NCI-H82 (cell line): ENCODE measurements at places on chromosomes 12 and 14.
A peak's percentile ranks its signal among the peaks of the same experiment; 100 is the strongest.

DNA sequence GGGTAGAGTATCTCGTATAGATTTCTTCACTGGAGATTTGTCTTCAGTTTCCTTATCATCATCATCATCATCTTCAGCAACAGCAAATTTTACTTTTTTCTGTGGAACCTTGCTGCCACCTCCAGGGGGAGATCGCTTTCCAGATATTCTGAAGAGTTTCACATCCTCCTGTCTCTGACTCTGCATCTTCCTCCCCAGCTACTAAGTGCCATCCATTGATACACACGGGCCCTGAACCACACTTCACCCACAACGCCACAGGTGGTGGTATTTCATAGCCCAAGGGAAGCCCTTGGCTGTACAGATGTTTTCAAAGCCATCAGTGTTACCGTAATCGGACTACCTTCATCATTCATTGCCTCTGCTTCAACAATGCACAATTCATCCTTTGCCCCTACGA lies 82.2 kb downstream of the PPP2R5C start:
- DNase-seq: no peak

DNA sequence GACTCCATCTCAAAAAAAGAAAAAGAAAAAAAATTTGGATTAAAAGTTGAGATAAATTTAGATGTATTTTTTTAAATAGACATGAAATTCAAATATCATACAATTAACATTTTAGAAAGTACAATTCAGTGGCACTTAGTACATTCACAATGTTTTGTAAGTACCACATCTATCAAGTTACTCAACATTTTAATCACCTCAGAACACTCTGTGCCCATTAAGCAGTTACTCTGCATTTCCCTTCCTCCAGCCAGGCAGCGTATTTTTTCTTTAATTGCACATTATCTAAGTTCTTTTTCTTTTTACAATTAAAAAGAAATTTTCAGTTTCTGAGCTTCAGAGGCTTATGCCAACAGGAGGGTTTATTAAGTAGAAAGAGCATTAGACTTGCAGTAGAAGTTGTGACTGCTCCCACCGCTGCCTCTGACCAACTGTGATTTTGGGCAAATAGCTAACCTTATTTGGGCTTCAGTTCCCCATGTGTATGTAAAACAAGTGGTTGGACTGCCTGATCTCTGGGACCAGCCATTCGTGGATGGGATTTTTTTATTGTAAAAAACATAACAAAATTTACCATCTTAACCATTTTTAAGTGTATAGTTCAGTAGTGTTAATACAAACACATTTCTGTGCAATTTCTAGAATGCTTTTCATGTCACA lies 65.7 kb downstream of the WNK1 start:
- no peak for DNase-seq

DNA sequence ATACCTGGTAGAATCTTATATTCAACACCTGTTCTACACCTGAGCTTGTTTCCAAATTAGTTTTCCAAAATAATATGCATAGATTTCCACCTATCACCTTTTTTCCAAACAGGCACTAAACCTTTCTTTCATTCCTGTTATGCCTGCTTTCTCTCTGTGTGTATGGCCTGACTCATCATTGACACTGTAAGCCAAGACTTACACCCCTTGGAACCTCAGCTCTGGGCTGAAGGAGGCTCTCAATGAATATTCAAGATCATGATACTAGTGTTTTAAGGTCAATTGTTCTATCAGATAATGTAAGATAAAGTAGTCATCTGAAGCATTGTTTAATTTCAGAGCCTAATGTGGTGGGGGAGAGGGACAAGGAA lies 1193.3 kb downstream of the FLRT2 start:
- DNase-seq: no peak

- no peak for DNase-seq
These were observed 272.9 kb downstream of the EGLN3 start for GRCh38 chr14:33678005-33678404.

DNA sequence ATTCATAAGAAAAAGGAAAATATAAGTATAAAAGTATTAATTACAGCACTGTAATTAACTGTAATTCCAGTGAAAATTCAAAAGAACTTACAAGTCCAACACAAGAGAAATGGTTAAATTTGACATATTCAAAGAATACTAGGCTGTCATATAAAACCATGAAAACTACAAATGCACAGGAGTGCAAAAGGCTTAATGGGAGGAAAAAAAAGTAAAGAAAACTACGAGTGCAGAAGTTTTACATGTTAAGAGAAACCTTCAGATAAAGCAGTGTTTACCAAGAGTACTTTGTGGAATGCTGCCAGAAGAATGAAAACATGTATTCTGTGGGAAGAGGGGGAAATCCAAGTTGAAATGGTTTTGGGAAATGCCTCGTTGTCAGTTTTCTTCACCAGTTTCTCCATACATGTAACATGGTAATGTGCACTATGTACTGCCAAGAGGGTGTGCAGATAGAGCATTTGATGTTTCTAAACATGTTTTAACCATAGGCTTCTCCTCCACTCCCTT lies 9.1 kb downstream of the HEATR5A start:
- DNase-seq: no peak

DNA sequence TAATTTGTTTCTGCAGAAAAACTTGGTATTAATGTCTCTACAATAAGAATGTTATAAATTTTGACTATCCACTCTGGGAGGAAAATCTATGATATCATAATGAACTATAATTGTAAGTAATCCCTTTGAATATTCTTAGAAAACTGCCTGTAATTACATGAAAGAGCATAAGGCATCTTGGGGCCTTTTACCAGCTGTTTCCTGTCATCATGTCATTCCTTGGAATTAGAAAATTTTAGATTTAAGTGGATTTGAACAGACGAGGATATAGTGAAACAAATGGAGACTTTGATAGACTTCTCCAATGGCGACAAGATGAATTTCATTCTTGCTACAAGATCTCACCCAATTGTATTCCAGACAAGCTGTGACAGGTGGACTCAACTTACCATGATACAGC lies 423.4 kb upstream of the FLRT2 start:
- DNase-seq: no peak

GRCh38 chr12:64171715-64172114 lies 50.4 kb downstream of the KICS2 start:
- no peak for DNase-seq

GRCh38 chr14:57479197-57479596 lies 14.5 kb downstream of the CCDC198 start:
- no peak for DNase-seq

- no peak for DNase-seq
These were observed 30.4 kb upstream of the FBLN5 start for GRCh38 chr14:91977884-91978283.

GRCh38 chr12:62808166-62808879 lies 126.6 kb downstream of the PPM1H start:
- peak; percentile 57 for DNase-seq

- DNase-seq: no peak
These were observed 19.4 kb downstream of the GPR19 start for GRCh38 chr12:12676605-12677004.

GRCh38 chr12:40204337-40204736 lies 20.5 kb upstream of the LRRK2 start:
- DNase-seq: no peak

- peak; percentile 12 for DNase-seq
These were observed 17.7 kb downstream of the PSMC1 start for GRCh38 chr14:90274019-90274418.

GRCh38 chr12:93847517-93848474 lies 170.6 kb downstream of the CRADD start:
- DNase-seq: no peak

GRCh38 chr12:97131220-97131981 lies 224.3 kb downstream of the NEDD1 start:
- DNase-seq: no peak

DNA sequence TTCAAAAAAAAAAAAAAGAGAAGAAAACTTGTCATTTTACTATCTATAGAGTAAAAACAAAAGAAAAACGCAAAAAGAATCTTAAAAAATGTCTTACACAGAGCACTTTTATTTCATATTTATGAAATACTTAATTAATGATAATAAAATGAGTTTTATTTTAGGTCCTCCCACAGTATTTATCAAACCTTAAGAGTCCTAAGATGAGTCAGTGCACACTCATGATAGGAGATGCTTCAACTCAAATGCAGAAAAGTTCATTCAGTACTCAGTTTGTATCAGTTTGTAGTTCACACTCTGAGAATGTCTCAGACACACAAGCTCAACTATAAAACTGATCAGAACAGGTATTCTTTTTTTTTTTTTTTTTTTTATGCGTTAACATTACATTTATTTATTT lies 41.7 kb downstream of the TRIM9 start:
- no peak for DNase-seq

- peak; percentile 8 for DNase-seq
These were observed 8.0 kb upstream of the MGP start for GRCh38 chr12:14893506-14894250.

DNA sequence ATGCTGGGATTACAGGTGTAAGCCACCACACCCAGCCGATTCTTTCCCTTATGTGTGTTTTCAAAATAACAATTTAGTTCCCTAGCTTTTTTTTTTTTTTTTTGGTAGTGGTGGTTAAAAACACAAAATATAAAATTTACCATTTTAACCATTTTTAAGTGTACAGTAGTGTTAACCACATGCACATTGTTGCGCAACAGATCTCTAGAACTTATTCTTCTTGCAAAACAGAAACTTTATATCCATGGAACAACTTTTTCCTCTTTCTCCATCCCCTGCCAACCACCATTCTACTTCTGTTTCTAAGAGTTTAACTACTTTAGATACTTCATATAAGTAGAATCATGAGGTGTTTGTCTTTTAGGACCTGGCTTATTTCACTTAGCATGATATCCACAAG lies 1.1 kb upstream of the NDUFA12 start:
- DNase-seq: no peak

GRCh38 chr12:127150479-127150878 lies 1116.5 kb upstream of the TMEM132C start:
- DNase-seq: no peak

DNA sequence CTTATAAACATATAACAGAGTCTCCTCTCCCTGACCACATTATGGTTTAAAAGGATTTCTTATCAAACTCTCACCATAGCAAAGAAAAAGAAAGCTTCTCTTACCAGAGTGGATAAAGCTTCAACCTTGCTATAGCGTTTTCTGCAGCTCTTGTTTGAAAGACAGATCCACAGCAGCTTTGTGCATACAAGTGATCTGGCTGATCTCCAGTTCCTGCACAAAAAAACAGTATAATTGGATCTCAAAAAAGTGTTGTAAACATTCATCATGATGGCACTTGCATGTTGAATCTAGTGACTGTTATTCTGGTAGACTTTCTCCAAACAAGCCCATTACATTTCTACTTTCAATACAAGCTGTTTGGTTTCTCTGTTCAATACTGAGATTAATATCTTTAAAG lies 178.9 kb upstream of the MGAT4C start:
- DNase-seq: peak; percentile 32

GRCh38 chr12:74317078-74317601 lies 220.5 kb upstream of the ATXN7L3B start:
- DNase-seq: peak; percentile 79

- DNase-seq: no peak
These were observed 27.5 kb upstream of the GSG1 start for GRCh38 chr12:13130981-13131380.

DNA sequence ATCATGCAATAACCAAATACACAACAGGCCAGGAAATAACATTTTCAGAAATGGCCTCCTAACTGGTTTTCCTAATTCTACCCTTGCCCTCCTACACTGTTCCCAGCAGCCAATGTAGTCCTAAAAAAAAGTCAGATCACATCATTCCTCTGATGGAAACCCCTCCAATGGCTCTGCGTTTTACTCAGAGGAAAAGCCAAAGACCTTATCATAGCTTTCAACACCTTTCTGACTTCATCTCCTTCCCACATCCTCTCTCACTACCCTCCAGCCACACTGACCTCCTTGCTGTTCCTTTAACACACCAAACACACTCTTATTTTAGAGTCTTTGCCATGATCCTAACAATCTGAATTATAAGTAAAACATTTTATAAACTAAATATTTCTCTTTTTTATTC lies 1.1 kb downstream of the MED6 start:
- no peak for DNase-seq

- DNase-seq: no peak
These were observed 79.4 kb upstream of the CDKN3 start for GRCh38 chr14:54317391-54317790.

DNA sequence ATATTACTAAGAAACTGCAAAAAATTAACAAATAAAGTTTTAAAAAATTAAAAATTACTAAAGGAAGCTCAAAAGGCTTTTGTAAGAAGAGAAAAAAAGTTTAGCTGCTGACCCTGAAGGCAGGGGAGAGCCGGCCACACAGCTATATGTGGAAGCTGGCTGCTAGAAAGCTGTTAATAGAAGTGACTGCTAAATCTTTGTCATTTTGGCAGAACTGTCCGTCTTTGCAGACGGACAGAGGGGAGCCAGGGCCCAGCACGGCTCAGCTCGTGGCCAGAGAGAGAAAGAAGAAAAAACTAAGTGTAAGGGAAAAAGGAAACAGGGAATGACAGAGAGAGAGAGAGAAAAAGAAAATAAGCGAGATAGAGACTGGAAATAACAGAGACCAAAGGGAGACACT lies 27.9 kb downstream of the PRMT8 start:
- no peak for DNase-seq

- DNase-seq: peak; percentile 31
These were observed 24.4 kb downstream of the MYBPC1 start for GRCh38 chr12:101619026-101619786.

DNA sequence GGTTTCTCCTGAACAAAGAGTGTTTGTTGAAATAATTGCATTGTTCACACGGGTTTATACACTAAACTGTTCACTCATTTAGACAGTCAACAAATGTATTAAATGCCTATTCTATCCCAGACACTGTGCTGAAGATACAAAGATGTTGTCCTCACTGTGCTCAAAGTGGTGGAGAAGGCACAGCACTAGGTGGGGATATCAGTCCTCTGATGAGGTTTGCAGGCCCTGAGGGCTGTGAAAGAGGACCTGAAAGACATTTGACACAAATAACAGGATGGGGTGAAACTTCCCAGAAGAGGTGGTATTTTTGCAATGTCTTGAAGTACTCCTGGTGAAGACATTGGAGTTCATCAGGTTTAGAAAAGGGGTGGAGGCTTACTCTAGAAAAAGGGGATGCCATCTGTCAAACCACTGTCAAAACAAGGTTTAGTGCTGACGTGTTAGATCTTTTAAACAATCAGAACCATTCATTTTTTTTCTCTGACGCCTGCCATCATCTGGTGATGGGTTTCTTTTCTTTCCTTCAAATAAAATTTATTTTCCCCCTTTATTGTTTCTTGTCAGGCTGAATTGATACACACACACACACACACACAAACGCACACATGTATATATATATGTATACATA lies 69.5 kb downstream of the ACSS3 start:
- peak; percentile 14 for DNase-seq

GRCh38 chr14:61671082-61671481 lies 24.2 kb upstream of the HIF1A start:
- no peak for DNase-seq
